ENCODE measurements at places on chromosomes 7 and 10.

DNA sequence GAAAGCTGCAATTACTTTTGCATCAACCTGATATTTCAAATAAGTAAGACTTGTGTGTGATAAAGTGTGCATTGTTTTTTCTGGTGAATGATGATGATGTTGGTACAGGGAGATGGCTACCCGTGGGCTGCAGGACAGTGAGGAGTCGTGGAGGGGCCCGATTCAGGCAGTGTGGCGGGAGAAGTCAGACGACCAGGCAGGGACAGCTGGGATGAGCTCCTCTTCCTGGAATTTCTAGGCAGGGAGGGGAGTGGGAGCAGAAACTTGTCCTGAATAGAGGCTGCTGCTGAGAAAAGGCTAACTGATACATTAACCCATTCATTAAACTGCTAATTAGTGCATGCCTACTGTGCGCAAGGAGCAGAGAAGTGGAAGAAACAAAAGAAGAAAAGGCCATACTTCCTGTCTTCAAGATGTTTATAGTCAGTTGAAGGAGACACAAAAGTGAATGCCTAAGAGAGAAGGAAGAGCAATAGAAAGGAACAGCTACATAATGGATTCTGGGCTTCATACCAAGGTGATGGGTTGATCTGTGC is 9.3 kb upstream of the GATAD1 start:
- no peak for DNase-seq

DNA sequence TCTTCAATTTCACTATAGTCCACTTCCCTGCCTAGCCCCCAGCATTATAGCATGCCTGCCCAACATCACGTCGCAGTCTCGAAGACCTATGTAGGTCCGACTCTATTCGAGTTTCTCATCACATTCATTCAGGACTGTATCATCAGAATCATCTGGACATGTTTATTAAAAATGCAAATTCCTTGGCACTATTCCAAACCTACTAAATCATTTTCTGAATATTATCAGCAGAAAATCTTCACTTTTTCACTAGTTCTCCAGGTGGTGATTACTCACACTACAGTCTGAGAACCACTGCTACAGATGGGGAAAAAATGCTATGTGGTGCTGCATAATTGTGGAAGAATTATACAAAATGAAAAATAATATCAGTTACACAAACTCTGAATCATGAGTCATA is 29.3 kb upstream of the ETV1 start:
- no peak for DNase-seq

GRCh38 chr7:85634951-85635350 is 448.1 kb upstream of the SEMA3D start:
- no peak for DNase-seq

- no peak for DNase-seq
These were observed 13.8 kb upstream of the C10orf90 start for GRCh38 chr10:126684171-126684745.

GRCh38 chr7:88219781-88220747 is at the start of gene SRI:
Gene SRI, minus strand, starts transcription at chr7:88220038. Its CDS starts 12 bp downstream, at chr7:88220026.
- peak; percentile 90 for DNase-seq

DNA sequence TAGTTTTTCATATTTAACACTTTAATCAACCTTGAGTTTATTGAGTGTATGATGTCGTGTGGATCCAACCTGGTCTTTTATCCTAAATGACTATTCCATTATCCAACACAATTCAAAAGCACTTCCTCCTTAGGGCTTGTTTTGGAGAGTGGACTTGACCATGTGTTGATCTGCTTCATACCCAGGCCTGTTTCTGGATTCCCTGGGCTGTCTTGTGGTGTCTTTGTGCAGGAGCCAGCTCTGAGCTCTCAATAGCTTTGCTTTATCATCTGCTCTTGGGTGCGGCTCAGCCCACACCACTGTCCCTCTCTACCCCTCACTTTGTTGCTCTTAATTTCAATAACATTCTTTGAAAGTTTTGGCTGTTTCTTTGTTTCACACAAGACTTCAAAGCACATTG is 70.9 kb upstream of the CHST15 start:
- no peak for DNase-seq

DNA sequence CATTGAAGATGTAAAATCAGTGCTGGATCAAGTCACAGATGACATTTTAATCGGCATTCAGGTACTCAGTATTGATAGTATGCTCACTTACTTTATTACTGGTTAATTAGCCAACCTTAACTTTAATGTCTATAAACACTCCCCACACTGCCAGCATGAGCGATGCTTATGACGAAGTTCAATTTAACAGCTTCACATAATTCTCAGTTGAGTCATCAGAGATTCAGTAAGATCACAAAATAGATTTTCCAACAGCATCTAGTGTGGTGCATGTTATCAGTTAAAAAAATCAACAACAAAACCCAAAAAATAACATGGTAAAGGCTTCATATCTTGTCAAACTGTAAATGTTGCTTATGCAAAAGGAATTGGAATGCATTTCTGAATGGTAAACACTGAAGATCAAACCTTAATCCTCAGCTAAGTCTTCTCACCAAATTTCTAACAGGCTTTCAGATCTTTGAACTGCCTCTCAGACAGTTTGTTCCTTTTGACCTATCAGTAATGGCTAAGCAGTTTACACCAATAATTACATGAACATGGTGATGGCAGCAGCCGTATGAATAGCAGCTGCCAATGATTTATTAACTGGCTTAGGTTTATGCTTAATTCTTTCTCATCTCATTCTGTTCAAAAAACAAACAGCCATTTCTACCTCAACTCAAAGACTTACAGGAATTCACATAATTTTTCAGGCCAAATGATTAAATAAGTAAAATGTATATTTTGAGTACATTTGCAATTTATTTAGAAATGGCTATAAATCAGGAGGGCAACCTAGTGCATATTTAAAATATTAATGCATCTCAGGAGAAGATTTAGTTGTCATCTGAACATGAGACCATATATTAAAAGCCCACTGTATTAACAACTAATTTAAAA is 98.5 kb downstream of the CABCOCO1 start:
- DNase-seq, result no peak

GRCh38 chr10:11150879-11151415 is 133.3 kb downstream of the CELF2 start:
- peak; percentile 33 for DNase-seq

DNA sequence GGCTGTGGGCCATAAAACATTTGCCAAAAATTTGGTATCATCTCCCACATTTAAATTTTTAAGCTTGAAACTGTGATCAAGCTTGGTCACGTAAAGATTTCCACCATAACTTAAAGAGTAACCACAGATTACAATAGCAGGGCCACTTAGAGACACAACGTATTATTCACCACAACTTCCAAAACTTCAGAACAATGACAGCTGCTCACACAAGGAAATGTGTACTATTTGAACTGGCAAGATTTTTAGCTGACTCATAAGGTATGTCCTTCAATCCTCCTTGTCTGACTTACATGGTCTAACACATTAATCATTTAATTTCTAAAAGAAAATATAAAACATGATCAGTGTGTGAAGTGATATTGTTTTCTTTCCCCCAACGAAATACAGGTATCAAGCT is 234.5 kb downstream of the PARD3 start:
- DNase-seq, result no peak

DNA sequence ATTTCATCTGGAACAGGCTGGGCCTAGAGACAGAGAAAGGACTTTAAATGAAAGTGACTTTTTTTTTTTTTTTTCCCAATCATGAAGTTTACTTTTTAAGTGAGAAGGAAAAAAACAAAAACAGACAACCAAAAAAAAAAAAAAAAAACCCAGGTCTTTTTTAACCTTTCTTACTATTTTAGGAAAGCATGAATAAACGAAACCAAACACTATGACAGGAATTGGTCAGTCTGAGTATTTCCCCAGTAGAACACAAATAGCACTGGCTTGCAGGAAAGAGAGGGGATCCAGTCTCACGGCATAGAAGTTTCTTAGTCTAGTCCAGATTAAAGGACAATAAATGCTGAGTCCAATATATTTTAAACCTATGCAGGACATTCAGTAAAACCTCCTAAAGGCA is 180.5 kb upstream of the CCDC6 start:
- DNase-seq, result no peak

DNA sequence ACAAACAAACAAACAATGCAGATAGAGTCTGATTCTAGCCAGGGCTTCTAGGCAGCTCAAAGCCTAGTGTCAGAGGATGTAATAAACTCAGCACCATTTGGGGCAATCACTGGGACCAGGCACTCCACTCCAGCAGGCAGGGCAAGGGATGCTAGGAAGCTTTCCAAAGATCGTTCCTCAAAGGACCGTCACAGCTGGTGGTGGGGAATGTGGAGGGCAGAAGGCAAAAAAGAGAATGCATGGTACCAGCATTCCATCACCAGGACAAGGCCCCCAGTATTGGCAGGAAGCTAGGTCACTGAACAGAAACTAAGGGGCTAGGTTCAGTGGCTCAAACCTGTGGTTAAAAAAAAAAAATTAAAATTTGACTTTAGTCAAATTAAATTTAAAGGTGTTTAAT is 94.2 kb downstream of the CUL2 start:
- DNase-seq, result no peak

- no peak for DNase-seq
These were observed 23.5 kb downstream of the BLVRA start for GRCh38 chr7:43781726-43782607.

DNA sequence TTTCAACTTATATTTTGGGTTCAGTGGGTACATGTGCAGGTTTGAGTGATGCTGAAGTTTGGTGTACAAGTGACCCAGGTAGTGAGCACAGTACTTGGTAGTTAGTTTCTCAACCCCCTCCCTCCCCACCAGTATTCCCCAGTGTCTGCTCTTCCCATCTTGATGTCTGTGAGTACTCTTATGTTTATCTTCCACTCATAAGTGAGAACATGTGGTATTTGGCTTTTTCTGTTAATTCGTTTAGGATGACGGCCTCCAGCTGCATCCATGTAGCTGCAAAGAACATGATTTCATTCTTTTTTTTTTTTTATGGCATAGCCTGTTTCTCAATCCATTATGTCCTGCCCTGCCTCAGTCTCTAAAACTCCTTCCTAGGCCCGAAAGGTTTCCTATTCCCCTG is 222.1 kb downstream of the WDR37 start:
- DNase-seq, result no peak

GRCh38 chr10:120989996-120990598 is 138.9 kb downstream of the WDR11 start:
- no peak for DNase-seq

DNA sequence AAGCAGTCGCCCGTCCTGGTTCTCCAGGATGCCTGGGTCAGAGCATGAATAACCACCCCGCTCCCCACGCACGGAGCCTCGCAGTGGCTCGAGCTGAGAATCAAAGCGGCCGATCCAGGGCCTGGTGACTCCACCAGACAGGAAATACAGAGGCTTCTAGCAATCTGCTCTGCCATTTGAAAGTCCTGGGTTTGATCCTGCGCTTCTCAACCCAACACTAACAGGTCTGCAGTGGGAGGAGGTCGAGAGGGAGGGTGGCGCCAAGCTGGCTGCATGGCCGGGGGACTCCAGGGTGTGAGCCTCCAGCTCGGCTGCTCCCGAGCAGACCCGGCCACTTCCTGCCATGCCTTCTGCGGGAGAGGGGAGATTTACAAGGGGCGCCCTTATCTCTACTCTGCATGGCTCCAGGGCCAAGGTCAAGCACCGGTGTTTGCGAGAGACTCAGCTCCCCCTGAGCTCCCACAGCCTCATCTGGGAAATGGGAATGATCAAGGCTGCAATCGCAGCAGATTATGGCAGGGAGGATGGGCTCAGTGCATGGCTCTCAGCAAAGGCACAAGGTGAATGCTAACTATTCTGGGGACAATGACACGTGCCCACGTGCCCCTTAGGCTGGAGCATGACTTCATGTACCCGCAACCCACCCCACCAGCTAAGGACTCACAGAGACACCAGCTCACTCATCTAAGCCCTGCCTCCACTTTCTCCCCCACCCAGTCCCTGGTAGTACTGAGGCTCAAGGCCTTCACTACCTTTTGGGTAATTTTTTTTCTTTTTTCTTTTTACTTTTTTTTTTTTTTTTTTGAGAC is 73.9 kb upstream of the TNRC18 start:
- DNase-seq, result no peak

- DNase-seq, result no peak
These were observed 15.1 kb upstream of the RHOBTB1 start for GRCh38 chr10:60958892-60959601.

- DNase-seq, result no peak
These were observed 5.8 kb upstream of the POLM start for GRCh38 chr7:44087911-44088838.

DNA sequence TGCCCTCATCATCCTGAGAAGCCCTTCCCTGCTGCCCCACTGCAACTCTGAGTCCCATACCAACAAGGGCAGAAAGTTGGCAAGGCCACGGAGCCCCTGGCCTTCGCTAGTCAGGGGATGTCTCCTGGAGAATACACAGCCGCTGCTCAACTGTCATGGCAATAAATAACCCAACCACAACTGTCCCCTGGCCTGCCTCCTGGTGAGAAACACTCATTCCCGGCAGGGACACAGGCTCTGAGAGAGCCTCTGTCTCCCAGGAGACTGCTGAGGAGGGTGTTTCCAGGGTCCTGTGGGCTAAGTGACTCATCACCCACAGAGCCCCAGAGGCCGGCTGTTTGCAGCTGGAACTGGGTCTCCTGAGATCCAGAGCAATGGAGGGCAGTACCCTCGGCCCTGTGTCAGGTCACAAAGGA is 354.1 kb downstream of the TNS3 start:
- DNase-seq, result no peak

DNA sequence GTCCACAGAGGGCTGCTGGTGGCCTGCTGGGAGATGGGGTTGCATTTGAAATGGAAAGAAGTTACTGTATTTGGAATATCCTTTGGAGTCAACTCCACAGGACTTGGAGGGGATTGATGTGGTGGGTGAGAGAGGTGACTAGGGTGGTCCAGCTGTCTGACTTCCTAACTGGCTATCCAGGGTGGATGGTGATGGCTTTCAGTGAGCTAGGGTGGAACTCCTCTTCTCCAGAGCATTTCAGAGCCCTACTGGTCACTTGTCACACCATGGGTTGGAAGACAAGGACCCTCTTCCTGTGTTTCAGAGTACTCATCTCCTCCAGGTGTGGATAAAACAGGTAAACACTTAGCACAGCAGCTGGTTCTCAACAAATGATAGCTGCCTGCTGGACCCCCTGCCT is 3.3 kb upstream of the ADAMTS14 start:
- DNase-seq, result no peak

DNA sequence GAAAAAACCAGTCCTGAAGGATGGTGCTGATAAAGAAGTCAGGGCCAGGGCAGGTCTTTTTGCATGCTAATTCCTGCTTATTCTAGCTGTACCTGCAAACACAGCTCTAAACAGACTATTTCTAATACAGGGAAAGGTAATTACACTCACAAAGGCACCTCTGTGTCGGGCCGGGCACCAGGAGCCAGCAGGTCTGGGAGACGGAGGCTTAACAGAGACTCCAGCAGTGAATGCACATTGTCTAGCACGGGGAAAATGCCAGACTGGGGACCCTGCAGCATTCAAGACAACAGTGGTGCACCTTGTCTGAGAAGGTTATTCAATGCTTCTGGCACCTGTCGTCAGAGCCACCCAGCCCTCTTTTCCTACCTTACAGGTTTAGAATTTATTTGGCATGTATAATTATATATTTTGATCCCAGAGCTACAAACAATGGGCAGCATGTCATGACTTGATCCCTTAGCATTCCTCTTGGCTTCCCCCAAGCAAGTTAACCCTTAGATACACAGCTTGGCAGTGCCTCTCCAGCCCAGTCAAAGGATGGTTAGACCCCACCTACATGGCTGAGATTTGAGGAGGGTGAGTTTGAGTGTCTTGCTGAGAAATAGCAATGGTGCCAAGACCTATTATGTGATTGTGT is 185.2 kb downstream of the SLC25A13 start:
- no peak for DNase-seq

- no peak for DNase-seq
These were observed 7.5 kb downstream of the DUSP5 start for GRCh38 chr10:110505130-110505770.
